Stimulated activated CD4-positive, alpha-beta T cell treated with anti-CD3 and anti-CD28 coated beads, TNF-alpha, amount 100 ng/mL, for 24 hours (primary cell): ENCODE measurements at places on chromosomes 5 and 9.

- no peak for DNase-seq
Measured at GRCh38 chr9:20220286-20220685, 402.0 kb downstream of the MLLT3 start.

DNA sequence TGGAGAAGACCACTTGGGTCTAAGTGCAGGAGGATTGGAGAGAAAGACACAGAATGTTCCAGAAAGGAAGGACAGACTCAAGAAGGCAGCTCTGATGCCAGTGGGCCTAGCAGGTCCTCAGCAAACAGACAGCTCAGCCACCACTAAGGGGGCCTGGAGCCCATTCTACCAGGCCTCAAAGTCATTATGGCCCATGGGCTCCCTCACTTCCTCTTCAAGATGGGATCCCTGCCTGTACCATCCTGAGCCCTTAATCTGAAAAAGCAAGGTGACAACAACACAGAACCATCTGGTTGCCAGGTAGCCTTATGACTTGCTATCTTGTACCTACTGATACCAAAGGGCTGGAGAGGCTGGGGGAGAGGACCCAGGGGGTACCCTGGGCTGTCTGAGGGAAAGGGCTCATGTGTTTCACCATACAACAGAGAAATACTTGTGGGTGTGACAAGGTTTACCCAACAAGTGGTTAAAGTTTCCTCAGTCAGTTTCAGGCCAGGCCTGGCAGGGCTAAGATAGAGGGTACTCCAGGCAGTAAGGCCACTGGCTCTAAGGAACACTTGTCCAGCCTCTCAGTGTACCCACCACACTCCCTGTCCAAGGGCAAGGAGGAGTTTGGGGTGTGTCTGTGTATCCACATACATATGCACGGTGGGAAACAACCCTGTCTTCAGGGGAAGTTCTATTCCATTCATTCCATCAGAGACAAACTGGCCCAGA is 30.7 kb downstream of the TCF7 start:
- no peak for DNase-seq

- DNase-seq, result no peak
Measured at GRCh38 chr5:206406-206805, 11.5 kb downstream of the CCDC127 start.

GRCh38 chr9:36110434-36110833 is 26.1 kb upstream of the GLIPR2 start:
- no peak for DNase-seq

DNA sequence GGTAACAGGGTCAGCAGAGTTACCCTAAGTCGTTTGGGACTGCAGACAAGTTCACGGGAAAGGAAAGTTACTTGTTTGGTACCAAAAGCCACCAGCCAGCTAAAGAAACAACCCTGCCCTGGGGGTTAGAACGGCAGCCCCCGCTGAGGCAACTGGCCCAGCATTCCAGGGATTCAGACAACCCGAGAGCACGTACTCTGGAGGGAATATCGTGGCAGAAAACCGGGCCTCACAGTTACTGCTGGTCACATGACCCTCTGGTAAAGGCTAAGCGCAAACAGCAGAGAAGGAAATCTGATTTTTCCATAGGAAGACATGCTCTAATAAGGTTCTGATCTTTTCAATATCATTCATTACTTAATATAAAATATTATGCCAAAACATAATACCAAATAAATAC is 22.5 kb upstream of the MLANA start:
- DNase-seq, result no peak

DNA sequence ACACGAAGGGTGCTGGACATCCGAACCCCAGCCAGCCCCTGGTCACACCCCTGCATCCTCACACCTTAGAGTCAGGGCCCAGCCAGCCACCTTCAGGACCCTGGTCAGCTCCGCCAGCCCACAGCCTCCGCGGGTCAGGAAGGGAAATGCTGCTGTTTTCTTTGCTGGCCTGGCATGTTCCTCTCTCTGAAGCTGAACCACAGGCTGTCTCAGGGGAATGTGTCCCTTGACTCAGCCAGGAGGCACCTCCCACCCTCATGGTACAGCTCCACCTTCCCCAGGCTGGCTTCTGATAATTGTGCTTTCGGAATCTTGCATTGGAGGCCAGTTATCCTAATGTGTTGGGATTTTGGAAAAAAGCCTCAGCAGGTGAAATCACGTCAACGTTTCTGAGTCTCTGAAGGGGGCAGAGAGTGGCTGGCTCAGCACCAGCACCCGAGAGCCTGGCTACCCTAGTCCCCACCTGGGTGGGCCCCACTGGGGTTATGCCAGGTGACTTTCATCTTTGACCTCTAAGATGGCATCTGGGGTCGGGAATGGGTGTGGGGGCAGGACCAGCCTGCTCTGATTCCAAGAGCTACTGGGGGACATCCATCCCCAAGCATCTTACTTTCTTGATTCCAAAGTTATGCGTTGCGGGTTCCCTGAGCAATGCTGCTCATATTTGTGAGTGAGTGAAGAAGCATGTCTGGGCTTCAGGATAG is 9.8 kb upstream of the OLFM1 start:
- DNase-seq, result no peak

DNA sequence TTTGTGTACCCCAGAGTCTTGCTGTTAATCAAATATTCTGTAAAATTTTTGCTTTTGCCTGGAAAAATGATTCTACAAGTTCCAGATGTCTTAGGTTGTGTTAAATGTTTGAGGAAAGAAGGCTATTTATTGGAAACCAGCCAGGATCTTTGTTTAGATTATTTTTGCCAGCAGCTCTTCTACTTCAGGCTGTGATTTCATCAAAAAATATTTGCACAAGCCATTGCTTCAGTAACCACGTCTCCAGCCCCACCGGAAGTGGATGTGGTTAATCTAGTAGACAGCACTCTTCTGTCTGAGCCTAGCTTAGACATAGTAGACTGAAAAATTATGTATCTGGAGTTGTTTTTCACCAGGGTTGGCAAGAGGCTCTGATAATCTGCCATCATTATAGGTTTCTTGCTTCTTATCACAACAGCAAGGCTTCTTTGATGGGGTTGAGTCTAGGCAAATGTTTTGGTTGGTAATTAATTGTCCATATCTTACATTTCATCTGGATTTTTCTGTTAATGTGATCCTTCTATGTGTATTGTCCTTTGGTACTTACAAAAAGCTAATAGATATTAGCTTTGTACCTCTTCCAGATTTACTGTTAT is 17.1 kb downstream of the KCTD16 start:
- peak; percentile 48 for DNase-seq

DNA sequence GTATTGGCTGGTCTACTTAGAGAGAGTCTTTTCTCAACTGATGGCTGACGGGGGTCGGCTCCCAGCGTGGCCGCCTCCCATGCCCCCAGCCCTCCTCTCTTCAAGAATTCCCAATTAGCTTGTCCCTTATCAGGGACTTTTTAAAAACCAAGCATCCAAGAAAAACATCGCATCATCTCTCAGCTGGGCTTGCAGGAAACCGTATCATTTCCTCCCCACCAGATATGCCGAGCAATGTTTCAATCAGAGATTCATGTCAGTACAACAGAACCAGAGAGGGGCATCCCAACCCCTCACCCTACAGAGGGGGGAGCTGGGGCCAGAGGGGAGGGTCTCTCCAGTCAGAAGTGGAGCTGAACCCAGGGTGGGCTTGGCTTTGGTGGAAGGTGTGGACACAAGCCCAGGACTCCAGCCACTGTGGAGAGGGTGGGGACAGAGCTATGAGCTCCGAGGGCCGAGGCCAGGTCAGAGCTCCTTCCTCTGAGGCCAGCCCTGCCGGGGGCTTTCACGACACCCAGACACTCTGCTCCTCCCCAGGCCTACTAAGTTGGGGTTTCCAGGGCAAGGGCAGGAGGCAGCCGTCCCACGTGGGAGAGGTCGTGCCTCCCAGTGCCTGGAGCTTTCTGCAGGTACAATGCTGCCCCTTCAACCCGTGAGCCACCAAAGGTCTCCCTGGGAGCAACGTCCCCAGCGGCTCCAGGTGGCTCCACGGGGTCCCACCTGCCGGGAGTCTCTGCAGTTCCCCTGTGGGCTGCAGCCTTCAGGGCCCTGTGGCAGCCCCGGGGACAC is 39.0 kb upstream of the TMEM250 start:
- no peak for DNase-seq

- no peak for DNase-seq
Measured at GRCh38 chr9:121692606-121693387, 41.4 kb downstream of the DAB2IP start.

- no peak for DNase-seq
Measured at GRCh38 chr9:120756531-120756930, 36.7 kb downstream of the FBXW2 start.

DNA sequence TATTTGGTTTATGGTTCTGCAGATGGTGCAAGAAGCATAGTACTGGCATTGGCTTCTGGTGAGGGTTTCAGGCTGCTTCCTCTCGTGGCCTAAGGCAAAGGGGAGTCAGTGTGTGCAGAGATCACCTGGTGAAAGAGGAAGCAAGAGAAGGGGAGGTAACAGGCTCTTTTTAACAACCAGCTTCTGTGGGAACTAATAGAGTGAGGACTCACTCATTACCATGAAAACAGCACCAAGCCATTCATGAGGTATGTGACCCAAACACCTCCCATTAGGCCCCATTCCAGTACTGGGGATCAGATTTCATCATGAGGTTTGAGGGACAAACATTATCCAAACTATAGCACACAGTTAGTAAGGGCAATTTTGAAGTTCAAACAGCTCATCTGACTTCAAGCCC is 263.5 kb downstream of the TMEM38B start:
- DNase-seq, result no peak

GRCh38 chr9:95511952-95512708 is 4.6 kb downstream of the PTCH1 start:
- no peak for DNase-seq

DNA sequence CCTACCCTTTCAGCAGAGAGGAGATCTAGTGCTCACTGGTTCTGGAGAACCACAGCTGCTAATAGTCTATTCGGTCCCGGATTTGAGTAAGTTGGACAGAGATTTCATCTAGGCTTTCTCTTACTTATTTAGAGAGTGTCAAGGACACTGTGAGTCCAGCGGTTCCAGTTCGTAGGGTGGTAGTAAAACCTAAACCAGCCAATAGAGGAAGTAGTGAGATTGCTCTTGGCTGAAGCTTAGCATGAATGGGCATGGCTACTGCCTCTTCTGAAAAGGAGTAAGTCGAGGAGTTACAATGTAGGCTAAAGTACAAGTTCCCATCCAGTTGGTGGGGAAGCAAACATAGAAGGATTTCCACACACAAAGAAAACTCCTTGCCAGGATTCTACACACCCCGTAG is 109.6 kb upstream of the MOCS2 start:
- DNase-seq, result no peak

- no peak for DNase-seq
Measured at GRCh38 chr9:751137-752051, 90.1 kb upstream of the DMRT1 start.

DNA sequence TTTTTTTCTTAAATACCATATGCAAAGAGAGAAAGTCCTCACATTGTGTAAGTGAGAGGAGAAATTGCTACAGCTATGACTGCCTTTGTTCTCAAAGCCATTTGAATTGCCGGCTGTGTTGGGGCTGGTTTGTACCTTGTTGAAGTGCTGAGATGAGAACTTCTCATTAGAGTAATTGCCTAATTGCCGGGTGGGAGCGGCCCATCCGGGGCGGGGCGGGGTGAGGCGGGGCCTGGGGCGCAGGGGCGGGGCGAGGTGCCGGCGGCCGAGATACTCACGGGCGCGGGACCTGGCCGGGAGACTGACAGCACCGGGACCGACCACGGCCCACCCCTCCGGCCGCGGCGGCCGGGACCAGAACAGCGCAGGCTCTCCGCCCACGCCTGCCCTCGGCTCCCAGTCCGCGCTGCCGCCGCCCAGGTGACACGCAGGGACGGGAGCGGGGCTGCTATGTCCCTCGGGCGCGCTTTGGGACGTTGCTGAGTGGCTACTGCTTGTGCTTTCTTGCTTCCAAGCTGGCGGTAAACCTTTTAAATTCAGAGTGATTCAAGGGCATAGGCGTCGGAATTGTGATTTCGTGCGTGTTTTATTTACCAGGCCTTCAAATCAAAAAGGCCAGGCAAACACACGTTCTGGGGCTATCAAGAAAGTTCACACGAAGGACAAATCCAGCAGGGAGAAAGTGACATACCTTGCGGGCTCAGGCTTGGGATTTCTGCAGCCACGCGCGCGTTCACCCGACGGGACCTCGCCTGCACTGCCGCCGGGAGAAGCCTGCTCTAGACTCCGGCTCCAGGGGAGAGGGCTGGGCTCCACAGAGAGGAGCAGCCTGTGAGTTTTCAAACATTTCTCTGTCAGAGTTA is 269.1 kb downstream of the FANCC start:
- DNase-seq, result peak; percentile 17

- DNase-seq, result no peak
Measured at GRCh38 chr5:1279443-1280151, 15.3 kb downstream of the TERT start.
